ENCODE measurements at places on chromosomes 11 and 22.
A peak's percentile ranks its signal among the peaks of the same experiment; 100 is the strongest.

DNA sequence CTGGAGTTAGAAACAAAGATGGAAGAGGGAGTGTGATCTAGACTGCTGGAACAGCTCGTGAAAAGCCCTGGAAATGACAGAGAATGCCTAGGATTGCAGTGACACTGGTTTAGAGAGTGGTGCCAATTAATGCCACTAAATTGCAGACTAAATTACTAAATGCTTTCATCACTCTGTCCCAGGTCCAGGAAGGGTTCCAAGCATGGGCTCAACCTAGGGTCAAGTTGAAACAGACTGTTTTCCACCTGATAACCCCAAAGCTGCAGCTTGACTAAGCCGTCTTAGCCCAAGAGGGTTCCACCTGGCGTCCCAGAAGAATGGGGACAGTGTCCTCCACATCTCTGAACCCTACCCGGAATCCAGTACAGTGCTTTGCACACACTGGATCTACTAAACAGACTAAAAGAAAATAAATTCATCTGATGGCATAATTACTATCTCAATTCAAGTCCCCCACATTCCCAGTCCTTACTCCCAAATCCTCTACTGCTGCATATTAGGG lies 1.1 kb upstream of the CRY2 start:
- DNase-seq: no peak

DNA sequence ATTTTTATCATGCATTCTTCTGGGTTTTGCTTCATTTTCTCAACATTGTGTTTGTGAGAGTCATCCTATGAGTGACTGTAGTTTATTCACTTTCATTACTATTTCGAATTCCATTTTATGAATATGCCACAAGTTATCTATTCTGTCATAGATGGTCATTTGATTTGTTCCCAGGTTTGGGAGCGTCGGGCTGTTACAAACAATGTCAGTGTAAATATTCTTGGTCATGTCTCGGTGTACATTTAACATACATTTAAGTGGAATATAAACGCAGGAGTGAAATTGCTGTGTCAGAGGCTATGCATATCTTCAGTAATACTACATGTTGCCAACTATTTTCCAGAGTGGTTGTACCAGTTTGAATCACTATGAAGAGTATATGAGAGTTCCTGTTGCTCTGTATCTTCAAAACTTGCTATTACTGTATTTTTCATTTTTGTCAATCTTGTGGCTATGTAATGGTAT lies 2.4 kb downstream of the TRIM44 start:
- no peak for DNase-seq

DNA sequence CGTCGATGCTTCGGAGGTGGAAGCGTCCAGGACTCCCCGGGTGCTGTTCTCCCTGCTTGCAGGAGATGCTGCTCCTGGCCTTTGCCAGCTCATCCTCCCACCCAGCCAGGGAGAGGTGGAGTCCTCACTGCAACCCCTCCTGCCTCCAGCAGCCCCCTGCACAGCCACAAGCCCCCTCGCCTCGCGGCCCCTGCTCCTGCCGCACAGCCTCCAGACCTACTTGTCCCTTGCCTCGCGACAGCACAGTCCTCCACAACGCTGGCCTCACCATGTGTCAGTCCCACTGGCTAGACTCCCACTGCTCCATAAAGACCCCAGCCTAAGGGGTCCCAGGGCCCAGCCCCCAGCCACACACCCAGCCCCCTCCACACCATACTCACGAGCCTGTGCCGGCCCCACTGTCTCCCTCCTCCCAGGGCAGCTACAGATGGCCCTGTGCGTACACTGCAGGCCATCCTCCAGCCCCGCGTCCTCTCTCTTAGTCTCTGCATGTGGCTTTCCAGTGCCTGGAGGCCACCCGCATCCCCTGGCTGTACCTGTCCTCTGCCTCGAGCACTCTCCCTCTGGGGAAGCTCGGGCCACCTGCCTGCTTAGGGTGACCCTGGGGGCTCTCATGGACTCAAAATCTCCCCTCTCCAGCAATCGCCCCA lies 91.5 kb downstream of the CELSR1 start:
- no peak for DNase-seq

- no peak for DNase-seq
Observed at GRCh38 chr22:45421349-45422055, 8.0 kb downstream of the RIBC2 start.

- no peak for DNase-seq
Observed at GRCh38 chr11:127521413-127521812, 520.8 kb upstream of the KIRREL3 start.

GRCh38 chr11:17585911-17586695 lies 39.0 kb downstream of the OTOG start:
- DNase-seq: no peak

DNA sequence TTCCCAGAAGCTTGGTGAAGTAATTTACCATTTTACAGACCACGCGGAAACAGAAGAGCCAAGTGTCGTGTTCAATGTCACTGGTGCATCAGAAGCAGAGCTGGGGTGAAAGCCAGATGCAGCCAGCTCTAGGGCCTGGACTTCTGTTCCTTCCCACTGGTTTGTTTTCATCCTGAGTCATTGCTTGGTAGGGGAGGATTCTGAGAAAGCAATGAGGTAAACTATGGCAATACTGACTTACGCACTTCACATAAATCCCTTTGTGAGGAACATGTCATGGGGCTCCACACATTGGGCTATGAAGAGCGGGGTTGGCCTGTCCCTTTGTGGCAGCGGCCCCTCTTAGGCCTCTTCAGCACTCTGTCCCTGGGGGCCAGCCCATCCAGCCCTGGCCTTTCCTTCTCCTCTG lies 52.4 kb upstream of the RBFOX2 start:
- no peak for DNase-seq

- no peak for DNase-seq
Observed at GRCh38 chr11:17651681-17652080, 67.7 kb upstream of the MYOD1 start.

DNA sequence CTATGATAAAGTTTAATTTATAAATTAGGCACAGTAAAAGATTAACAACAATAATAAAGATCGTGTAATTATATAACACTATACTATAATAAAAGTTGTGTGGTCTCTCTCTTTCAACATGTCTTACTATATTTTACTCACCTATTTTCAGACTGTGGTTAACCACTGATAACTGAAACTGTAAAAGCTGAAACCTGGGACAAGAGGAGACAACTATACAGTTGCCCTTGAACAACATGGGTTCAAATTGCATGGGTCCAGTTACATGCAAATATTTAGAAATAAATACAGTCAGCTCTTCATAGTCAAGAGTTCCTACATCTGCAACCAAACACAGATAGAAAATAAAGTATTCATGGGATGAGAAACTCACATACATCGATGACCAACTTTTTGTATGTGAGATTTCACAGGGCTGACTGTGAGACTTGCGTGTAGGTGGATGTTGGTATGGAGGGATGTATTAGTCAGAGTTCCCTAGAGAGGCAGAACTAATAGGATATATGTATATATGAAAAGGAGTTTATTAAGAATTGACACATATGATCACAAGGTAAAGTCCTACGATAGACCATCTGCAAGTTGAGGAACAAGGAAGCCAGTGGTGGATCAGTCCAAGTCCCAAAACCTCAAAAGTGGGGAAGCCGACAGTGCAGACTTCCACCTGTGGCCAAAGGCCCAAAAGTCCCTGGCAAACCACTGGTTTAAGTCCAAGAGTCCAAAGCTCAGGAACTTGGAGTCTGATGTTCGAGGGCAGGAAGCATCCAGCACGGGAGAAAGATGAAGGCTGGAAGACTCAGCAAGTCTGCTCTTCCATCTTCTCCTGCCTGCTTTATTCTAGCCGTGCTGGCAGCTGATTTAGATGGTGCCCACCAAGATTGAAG lies 359.5 kb downstream of the INSC start:
- DNase-seq: no peak

- peak; percentile 42 for DNase-seq
Observed at GRCh38 chr11:94968334-94968958, 4.9 kb downstream of the CWC15 start.

GRCh38 chr11:71221201-71221600 lies 31.2 kb downstream of the SHANK2 start:
- DNase-seq: no peak

DNA sequence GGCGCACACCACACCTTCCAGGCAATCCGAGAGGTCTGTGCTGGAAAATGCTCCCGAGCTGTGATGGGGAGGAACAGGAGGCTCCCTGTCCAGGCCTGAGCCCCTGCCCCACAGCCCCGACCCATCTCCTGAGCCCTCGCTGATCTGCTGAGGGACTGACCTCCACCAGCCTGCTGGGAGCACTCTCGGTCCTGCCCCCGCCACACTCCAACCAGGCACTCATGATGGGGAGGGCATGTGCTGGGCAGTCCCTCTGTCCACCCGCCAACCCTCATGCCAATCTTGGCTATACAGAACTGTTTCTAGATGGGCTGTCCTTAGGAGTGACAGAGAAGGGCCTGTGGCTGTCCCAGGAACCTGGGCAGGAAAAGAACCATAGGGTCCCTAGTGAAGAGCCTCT lies 70.8 kb downstream of the TRMU start:
- no peak for DNase-seq

- DNase-seq: no peak
Observed at GRCh38 chr11:73156114-73156513, 14.0 kb upstream of the FCHSD2 start.

DNA sequence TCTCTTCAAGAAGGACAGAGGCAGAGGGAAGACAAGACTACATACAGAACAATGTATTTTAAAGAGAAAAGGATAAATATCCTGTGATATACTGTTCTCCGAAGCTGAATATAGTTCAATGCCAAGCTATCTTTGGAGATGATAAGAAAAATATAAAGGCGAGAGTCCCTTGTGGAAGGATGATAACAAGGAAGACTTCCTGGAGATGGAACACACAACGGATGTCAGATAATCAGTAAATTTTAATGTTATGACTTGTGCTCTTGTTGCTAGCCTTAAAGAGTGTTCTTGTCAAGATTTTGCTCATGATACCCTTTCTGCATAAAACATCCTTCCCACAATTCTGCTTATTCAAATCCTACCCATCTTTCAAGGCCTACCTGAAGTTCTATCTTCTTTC lies 6.8 kb upstream of the CTR9 start:
- DNase-seq: no peak

DNA sequence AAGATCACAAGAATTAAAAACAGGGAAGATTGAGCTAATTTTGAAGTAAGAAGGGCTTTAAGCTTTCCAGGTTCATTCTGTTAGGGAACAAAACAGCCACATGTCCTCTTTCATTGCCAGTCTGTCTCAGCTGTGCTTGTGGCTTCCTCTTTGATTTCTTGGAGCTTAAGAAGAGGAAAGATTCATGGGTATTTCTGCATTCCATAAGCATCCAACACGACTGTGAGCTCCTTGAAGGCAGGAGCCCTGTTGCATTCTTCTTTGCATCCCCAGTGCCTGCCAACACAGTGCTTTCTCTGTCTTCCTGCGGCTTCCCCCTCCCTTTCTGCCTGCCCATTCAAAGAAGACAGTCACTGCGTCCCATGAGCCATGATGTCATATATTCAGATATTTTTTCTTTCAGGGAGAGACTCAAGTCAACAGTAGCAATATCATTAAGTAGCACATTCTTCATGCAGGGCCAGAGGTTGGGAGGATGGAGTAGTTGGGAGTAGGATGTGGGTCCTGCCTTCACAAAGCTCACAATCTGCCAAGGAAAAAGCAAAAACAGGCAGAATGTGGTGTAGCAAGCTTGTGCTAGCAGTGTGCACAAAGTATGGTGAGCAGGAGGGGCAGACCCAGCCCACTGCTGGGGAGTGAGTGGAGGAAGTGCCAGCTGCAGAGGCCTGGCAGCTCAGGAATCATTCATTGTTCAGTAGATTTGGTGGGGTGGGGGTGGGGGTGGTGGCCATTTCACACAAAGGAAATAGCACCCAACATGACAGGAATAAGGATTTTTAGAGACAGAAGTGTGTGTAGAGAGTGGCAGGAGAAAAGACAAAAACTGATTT lies 162.1 kb upstream of the RASSF10 start:
- DNase-seq: no peak

DNA sequence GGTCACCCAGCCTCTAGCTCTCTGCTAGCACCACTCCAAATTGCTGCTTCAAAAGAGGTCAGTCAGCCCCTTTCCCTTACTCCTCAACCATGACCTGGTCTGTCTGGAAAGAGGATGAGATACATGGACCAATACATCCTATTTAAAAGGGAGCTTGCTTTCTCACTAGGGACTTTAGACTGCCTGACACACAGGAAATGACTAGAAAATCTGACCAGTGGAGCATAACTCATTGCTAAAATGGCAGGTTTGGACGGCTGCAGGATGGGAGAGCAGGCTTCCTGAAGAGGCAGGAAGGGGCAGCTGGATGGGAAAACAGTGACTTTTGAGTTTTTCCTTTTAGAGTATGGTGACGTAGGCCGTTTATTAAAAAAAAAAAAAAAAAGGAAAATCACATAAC lies 25.3 kb downstream of the STIM1 start:
- DNase-seq: no peak

GRCh38 chr11:132100583-132100982 lies 730.2 kb downstream of the NTM start:
- no peak for DNase-seq

- no peak for DNase-seq
Observed at GRCh38 chr22:46405901-46406300, 70.4 kb downstream of the TRMU start.

GRCh38 chr11:68682531-68682961 lies 1.8 kb upstream of the GAL start:
- peak; percentile 93 for DNase-seq

DNA sequence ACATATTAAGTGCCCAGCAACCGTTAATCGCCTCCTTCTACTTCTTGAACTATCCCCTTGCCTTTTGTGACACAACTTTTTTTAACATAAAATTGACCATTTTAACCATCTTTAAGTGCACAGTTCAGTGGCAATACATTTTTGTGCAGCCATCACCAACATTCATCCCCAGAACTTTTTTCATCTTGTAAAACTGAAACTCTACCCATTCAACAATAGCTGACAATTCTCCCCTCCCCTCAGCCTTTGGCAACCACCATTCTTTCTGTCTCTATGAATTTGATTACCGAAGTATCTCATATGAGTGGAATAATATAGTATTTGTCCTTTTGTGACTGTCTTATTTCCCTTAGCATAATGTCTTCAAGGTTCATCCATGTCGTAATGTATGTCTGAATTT lies 66.0 kb downstream of the MICAL2 start:
- DNase-seq: no peak

DNA sequence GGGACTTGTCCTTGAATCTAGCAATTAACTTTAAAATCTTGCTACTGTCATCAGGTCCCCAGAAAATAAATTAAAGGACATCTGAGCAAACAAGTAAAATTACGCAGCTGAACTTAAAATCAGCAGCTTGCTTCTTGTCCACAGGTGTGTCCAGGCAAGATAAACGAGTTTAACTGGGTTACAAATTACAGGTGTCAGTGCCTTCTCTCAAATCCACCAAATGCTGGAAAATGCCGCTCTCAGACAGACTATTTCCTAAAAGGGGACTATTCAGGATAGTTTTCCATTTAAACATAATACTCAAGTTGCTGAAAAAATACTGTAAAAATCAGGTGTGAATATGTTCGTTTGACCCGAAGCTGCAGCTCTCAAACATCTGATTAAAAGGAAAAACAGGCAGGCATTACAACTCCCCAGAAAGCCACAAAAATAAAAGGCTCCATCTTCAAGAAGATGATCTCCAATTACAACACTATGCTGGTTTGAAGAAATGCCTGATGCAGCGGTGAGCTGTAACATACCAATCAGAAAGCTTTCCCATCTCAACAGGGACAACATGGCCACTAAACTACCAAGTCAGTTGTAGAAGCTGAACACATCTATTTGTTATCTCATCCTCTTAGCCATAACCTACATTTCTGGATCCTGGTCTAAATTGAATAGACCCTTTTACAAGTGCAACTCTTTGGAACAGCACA lies 82.1 kb downstream of the CADM1 start:
- DNase-seq: no peak
